ENCODE measurements at places on chromosomes 16 and 17.
A peak's percentile ranks its signal among the peaks of the same experiment; 100 is the strongest.

DNA sequence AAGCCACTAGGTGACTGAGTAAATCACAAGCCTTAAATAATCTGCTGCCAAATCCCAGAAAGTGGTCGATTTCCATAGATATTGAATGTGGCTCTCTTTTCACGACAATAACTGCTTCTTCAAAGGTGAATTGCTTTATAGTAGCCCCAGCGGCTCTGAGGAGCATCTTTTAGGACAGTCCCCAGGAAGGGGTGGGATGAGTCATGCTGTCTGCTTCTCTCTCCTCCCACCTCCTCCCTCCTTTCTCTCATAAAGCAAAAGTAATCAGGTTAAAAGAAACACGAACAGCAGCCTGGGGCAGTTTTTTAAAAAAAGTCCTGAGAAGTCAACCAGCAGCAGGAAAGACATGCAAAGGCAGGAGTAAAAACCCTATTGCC is 1.8 kb downstream of the KIAA0513 start:
- DNase-seq, result peak; percentile 39

- no peak for DNase-seq
Measured at GRCh38 chr16:12794486-12795387, 8.9 kb downstream of the CPPED1 start.

- DNase-seq, result no peak
Measured at GRCh38 chr17:65545705-65546523, 15.5 kb downstream of the AXIN2 start.

- DNase-seq, result peak; percentile 14
Measured at GRCh38 chr16:71722801-71723536, 1.5 kb downstream of the PHLPP2 start.

- DNase-seq, result no peak
Measured at GRCh38 chr17:81676906-81677305, 6.7 kb downstream of the ARL16 start.

- no peak for DNase-seq
Measured at GRCh38 chr16:79707876-79708275, 107.3 kb upstream of the MAF start.

DNA sequence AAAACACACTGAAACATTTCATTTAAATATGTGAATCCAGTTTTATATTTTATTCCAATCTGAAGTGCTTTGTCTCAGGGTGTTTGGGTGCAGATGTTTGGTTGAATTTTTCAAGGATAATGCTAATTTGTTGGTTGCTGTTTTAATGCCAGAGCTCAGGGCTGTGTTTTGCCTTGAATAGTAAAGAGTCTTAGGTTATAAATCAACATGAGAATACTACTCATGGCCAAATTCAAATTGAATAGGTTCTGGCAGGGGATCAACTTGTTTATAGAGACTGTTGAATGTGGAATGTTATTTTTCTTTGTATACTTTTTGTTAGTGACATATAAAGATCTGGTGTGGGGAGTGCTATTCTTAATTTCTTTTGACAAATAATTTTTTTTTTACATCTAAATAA is 18.8 kb downstream of the TOM1L1 start:
- no peak for DNase-seq

DNA sequence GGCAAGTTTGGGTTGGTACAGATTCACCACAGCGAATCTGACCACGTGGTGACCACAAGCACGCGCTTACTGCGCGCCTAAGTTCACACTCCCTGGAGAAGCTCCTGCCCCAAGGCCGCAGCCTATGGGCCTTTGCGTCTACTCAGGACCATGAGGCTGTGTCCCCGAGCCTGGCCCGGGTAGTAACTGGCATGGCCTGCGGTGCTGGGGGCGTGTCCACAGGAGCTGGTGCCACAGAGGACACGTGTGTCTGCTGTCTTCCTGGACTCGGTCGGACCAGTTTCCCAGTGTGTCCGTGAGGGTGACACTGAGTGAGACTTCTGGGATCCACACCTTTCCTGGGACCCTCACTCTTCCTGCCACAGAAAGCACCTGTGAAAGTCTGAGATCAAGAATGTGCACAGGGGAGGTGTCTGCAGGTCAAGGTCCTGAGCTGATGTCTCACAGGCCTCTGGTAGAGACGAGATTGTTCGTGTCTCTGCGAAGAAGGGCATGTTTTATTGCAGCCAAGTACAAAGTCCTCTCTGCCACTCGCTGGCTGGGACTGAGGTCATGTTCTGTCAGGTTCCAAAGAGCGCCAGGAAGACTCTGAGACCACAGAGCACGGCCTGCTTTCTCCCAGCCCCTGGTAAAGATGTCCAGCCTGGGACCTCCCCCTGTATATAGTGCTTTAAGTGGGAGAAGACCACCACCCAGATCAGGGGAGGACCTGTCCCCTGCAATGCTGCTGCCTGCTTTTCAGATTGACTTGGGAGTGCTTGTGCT is 25.2 kb upstream of the CAPN15 start:
- DNase-seq, result no peak

- no peak for DNase-seq
Measured at GRCh38 chr16:88318521-88318920, 64.2 kb upstream of the ZNF469 start.

- no peak for DNase-seq
Measured at GRCh38 chr16:65782611-65783600, 583.6 kb upstream of the CDH5 start.

DNA sequence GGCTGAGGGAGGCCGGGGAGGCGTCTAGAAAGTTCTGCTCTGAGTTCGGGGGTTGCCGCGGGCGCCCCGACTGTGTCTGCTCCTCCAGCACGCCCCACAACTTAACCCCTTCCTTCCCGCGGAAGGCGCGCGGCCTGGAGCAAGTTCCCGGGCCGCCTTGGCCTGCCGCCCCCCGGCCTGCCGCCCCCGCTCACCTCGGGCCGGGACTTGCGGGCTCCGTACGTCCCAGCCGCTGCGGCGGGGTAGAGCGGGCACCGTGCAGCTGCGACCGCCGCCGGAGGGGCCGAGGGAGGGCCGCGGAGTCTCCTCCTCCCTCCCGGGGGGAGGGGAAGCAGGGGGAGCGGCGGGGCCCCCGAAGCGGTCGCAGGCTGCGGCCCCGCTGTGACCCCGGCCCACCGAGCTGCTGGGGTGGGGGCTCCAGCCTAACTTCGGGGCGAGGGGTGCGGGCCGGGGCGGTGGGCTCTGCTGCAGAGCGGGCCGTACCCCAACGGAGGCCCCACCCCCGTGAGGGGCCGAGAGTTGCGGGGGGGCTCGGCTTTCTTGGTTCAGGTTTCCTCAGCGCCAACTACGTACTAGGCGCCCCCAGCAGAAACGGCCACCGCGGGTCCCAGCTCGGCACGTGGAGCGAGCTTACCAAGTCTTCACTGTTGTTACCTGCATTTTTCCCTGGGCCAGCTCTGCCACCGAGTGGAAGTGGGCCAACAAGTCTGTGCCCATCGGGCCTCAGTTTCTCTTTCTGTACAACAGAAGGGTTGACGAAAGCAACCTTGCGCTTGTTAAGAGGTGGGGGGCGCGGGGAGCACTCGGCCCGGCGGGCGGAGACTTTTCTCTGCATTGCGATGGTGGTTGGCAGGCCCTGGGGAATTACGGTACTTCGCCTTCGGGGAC is at the start of gene CCDC102A:
Gene CCDC102A (minus strand): TSS at position 266 of the 888 bp plus-strand sequence. CDS start 7,394 bp downstream, outside the sequence.
- no peak for DNase-seq

- peak; percentile 43 for DNase-seq
Measured at GRCh38 chr16:89917773-89918452, 749 bp upstream of the MC1R start.

- DNase-seq, result no peak
Measured at GRCh38 chr17:19238167-19238505, 970 bp downstream of the EPN2 start.

GRCh38 chr17:46154151-46154816 is 38.9 kb downstream of the KANSL1 start:
- no peak for DNase-seq

GRCh38 chr16:12557786-12558185 is 245.9 kb downstream of the CPPED1 start:
- DNase-seq, result no peak
